ENCODE measurements at places on chromosomes 13 and 19.

DNA sequence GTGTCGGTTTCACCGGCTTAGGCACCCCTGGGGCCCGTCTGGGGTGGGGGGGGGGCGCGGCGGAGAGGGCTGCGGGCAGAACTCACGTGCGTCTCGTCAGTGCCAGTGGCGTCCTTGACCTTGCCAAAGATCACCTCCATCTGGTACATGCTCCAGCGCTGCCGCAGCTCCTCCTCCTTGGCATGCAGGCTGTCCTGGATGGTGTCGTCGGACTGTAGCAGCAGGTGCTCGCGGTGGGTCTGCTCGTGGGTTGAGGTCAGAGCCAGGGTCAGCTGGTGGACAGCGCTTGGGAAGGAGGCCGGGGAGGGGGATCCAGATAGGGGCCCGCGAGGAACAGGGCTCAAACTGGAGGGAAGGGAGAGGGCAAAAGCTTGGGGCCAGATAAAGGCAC is 4.7 kb upstream of the RGL3 start:
- DNase-seq: no peak

GRCh38 chr19:54464044-54464629 is 559 bp upstream of the LENG9 start:
- DNase-seq: peak; percentile 92

- peak; percentile 63 for DNase-seq
These were observed 44.5 kb downstream of the RFX2 start for GRCh38 chr19:6065685-6066374.

DNA sequence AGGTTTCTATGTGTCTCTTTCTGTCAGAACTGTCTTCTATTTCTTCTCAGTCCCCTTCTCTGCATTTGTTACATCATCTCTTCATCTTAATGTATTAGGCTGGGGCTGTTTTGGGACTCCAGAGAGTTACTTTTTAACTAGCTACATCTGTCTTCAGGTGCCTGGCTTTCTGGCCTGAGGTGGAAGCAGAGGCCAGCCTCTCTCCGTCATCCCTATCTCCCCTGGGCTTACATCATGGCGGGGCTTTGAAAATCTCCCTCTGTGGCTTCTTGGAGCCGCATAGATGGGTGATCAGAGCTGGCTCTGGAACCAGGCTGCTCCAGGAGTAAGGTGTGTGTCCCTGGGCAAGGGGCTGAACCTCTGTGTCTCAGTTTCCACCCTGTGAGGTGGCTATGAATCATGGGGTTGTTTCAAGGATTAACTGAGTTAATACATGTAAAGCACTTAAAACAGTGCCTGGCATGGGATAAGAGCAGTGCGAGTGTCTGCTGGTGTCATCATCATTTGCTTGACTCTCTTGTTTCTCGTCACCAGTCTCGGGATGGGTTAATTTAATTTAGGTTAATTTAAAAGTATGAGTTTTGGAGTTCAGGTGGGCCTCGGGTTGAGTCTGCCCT is 2.0 kb downstream of the EPN1 start:
- no peak for DNase-seq

GRCh38 chr13:48162217-48162616 is 67.3 kb upstream of the MED4 start:
- DNase-seq: no peak

DNA sequence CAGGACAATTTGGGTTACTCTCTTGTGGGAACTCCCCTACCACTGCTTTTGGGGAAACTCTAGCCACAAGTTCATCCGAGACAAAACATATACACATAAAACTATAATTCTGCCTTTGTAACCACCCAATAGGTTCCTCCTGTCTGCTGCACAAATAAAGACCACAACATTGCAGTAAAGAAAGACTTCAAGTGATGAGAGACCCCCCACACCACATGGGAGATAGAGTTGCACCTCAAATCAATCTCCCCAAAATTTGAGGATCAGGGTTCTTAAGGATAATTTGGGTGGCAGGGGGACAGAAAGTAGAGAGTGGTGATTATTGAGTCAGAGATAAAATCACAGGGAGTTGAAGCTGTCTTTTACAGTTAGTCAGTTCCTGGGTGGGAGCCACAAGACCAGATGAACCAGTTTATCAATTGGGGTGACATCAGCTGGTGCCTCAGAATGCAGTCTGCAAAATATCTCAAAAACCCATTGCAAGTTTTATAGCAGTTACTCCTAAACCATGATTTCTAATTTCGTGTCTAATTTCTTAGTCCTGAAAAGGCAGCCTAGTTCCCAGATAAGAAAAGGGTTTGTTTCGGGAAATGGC is 1348.5 kb downstream of the PCDH9 start:
- DNase-seq: no peak

DNA sequence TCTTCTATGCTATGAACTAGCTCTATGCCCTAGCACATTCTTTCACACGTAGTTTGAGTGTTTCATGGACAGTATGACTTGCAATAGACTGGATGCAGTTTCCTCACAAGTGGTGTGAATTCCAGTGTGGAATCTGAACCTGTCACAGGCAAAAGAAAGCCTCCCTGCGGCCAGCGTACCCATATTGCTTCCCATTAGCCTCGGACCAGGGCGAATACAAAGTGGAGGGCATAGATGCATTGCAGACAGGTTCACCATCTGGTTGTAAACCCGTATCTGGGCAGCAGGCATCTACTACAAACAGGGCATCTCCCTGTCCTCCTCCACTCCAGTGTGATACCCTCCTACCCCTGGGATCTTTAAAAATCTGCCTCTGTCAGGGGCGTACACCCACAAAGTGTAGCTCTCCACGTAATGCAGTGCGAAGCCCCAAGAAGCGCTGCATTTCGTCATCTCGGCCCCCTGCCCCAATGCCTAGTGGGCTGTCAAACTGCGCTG is 1.4 kb upstream of the CIC start:
- DNase-seq: no peak

GRCh38 chr19:39825093-39825463 is 8.9 kb downstream of the DYRK1B start:
- no peak for DNase-seq

DNA sequence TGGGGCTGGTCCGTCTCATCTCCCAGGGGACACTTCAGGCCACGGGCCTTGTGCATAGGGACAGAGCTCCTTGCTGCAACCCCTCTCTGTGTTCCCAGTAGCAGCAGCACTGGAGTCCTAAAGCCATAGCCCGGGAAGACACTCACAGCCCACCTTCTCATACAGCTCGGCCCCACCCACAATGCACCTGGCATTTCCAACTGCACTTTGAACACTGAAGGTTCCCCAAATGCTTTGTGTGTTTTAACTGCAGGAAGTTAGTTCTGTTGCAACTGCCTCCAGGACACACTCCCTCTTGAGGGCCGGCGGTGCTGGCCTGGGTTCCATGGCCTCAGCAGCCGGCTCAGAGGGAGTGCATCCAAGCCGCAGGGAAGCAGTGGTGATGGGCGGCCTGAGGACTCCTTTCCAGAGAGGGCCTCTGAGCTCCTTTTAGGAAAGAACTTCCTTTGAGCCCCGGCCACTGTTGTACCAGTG is 22.7 kb upstream of the TMEM255B start:
- DNase-seq: no peak

- no peak for DNase-seq
These were observed 186.9 kb downstream of the PCCA start for GRCh38 chr13:100275746-100276145.

DNA sequence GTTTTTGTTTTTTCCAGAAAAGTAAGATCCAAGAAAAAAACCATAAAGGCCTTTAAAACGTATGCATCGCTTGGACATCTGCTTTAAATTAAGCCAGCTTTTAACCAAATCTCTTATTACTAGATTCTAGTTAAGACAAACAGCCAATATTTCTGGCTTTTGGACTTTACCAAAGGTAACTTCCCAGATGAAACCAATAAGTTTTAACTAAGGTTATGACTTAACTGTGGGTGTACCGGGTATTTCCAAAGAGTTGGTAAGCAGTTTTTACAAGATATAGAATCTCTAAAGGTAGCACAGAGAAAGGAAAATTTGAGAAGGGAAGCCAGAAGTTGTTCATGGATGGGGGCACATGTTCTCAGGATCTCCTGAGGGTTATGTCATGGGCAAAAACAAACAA is 34.0 kb downstream of the CEACAM1 start:
- DNase-seq: no peak

- DNase-seq: no peak
These were observed 34.0 kb downstream of the ARHGEF18 start for GRCh38 chr19:7382694-7383093.

DNA sequence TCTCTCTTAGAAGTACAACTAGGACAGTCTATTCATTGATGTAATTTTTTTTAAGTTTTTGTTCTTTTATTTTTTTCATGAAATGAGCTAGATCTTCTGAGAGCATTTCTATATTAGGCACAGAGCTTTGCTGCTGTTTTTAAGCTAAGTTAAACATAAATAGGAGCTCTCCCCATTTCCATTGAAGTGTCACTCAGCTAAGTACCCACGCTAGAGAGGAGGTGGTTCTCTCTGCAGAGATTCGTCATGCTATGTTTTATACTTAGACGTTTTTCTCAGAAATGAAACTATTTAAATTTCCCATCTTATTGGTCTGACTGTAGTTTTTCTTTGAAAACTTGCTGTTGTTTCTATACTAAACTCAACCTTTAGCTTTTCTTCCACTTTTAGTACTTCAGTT is 271.5 kb downstream of the PCDH9 start:
- DNase-seq: no peak

- no peak for DNase-seq
These were observed 7.3 kb downstream of the FXYD3 start for GRCh38 chr19:35122687-35123551.

GRCh38 chr19:46809534-46810272 is 21.3 kb upstream of the SLC1A5 start:
- no peak for DNase-seq

DNA sequence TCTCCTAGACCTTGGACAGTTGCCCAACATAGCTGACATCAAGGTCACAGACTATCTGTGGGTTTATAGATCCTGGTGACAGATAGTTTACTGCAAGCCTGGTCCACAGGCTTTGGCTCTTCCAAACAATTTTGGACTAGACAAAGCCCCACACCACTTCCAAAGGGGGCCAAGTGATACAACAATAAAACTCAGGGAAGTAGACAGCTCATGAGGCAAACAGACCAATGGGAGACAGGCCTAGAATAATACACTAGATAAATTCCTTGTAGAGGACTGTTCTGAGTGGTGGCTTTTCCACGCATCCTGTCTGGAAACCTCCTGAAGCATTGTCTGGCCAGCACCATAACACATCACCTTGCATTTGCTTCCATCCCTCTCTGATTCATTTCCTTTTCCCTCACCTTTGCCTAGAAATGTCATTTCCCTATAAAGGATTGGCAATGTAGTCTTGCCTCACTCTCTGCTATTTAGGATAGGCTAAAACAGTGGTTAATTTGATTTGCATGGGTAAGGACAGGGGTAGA is 284.2 kb downstream of the POU4F1 start:
- no peak for DNase-seq

DNA sequence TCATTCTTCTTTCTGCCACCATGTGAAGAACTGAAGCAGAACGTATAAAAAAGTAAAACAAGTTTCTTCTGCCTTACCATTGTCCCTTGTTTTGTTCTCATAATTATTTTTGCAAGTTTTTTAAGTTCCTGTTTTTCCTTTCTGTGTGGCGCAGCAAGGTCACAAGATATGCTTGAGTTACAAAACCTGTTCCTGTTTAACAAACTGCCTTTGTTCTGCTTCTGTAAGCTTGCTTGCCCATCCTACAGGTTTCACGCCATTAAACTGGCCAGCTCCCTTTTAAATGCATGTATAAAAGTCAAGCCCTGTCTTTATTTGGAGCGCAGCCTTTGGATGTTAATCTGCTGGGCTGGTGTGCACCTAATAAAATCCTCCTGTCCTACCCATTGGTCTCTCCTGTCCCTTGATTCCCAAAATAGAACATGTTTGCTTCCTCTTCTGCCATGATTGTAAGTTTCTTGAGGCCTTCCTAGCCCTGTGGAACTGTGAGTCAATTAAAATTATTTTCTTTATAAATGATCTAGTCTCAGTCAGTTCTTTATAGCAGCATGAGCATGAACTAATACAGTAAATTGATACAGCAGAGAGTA is 1115.4 kb downstream of the SLITRK1 start:
- DNase-seq: no peak

DNA sequence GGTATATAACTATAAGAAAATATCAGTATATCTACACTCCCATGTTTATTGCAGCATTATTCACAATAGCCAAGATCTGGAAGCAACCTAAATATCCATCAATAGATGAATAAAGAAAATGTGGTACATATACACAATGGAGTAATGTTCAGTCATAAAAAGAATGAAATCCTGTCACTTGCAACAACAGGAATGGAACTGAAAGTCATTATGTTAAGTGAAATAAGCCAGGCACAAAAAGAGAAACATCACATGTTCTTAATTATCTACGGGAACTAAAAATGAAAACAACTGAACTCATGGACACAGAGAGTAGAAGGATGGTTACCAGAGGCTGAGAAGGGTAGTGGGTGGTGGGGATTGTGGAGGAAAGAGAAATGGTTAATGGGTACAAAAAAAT is 665.2 kb downstream of the TBC1D4 start:
- no peak for DNase-seq

- no peak for DNase-seq
These were observed 120.4 kb upstream of the FREM2 start for GRCh38 chr13:38566519-38566918.

DNA sequence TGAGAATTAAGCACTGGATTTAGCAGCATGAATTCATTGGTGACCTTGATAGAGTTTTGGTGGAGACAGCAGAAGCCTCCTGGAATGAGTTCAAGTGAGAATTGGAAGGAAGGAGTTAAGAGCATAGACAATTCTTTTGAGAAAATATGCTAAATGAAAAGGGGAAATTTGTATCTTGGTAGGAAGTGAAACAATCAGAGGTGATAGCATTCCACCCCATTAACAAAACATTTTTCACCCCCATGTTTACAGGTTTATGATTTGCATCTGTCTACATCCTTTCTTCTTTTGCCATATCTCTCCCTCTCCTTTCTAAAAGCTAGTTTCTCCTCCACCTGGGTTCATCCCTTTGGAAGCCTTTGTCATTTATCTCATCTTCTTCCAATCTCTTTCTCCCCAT is 27.5 kb downstream of the LNX2 start:
- no peak for DNase-seq

GRCh38 chr13:67421475-67421874 is 191.3 kb upstream of the PCDH9 start:
- no peak for DNase-seq

DNA sequence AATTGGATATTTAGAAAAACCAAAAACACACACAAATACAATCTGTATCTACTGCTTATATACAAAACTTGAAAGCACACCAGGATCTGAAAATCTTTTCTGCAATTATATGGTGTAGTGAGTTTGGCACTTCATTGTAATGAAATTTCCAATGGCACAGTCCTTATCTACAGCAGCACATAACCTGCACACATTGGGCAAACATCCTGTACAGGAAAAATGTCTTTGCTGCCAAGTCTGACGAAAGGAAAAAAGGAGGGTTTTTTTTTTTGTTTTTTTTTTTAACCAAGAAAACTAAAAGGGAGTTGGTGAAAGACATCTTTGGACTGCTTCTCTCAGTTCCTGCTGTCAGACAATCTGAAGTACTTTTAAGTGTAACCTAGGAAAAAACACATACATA is 107.8 kb downstream of the FOXO1 start:
- peak; percentile 25 for DNase-seq

- DNase-seq: peak; percentile 100
These were observed 652 bp upstream of the TPGS1 start for GRCh38 chr19:506404-507285.

All from hematopoietic multipotent progenitor cell treated with erythropoietin and hydrocortisone succinate and interleukin-3 and kit ligand, for 8 days (in vitro differentiated cells).